ENCODE measurements at places on chromosomes 11 and 22.

GRCh38 chr11:114359342-114359741 lies 41.0 kb downstream of the C11orf71 start:
- no peak for DNase-seq

- no peak for DNase-seq
These were observed 33.9 kb downstream of the TSG101 start for GRCh38 chr11:18492888-18493287.

GRCh38 chr11:124536520-124536919 lies 6.9 kb downstream of the OR8B12 start:
- DNase-seq, result no peak

DNA sequence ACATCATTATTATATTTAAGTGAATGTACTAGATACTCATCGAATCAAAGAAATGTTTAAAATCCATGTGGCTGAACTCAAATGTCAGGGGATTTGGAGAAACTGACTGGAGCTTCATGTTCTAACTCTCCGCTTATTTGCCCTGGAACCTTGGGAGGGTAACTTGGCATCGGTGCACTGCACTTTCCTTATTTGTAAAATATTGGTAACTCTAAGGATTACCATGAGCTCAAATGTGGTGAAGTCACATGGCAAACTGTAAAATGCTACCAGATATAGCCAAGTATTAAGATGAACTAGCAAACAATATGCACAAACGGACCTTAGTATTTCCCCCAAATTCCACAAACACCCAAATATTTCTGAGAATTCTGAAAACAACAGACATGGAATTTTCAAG lies 75.6 kb downstream of the ETS1 start:
- no peak for DNase-seq

GRCh38 chr11:35262056-35262455 lies 123.1 kb downstream of the CD44 start:
- DNase-seq, result no peak

DNA sequence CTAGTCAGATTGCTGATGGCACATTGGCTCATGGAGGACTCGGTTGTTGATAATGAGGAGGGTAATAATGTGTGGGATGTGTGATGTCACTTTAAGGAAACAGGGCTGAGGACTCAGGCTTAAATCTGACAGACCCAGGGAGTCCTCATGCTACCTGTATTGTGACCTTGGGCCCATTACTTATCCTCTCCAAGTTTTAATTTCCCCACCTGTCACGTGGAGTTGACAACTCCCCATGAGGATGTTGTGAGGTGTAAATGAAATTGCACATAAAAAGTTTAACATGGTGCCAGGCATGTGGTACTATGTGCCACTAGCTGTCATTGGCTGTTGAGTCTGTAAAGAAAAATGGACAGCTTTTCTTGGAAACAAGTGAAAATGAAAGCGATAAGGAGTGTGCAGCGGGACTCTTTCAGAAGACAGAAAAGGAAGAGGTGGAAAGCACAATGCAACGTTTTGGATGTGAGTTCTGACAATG lies 15.3 kb downstream of the IL10RA start:
- no peak for DNase-seq

- no peak for DNase-seq
These were observed 56.6 kb downstream of the BID start for GRCh38 chr22:17717708-17718107.

DNA sequence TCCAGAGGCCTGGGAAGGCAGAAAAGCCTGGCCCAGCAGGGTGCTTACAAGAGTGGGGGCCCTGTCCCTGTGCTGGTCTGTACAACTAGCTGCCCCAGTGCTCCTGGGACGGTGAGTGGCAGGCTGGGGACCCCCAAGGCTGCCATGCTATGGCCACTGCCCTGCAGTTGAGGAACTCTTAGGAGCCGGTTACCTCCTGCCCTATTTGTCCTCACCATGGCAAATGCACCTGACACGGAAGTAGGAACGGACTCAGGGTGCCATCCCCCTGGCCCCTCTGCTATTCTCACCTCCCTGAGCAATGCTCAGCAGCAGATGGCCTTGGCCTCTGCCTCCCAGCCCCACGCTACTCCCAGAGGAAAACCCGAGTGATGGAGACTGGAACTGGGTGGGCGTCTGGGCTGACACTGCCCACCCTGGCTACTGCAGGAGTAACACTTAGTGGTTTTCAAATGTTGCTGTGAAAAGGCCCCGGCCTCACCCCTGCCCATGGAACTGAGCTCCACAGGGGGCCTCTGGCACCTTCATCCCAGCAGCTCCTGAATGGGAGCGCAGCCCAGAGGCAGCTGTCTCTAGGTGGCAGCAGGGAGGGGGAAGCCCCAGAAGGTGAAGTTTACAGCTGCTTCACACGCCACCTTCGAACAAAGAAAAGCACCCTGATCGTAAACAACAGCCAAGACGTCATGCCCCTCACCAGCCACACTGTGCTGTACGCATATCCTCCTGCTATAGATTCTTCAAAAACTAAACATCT lies 105.3 kb downstream of the CTTN start:
- DNase-seq, result no peak

- DNase-seq, result no peak
These were observed 47.7 kb downstream of the AMOTL1 start for GRCh38 chr11:94815705-94816344.

- DNase-seq, result no peak
These were observed 381.3 kb upstream of the ANO5 start for GRCh38 chr11:21811572-21811971.

DNA sequence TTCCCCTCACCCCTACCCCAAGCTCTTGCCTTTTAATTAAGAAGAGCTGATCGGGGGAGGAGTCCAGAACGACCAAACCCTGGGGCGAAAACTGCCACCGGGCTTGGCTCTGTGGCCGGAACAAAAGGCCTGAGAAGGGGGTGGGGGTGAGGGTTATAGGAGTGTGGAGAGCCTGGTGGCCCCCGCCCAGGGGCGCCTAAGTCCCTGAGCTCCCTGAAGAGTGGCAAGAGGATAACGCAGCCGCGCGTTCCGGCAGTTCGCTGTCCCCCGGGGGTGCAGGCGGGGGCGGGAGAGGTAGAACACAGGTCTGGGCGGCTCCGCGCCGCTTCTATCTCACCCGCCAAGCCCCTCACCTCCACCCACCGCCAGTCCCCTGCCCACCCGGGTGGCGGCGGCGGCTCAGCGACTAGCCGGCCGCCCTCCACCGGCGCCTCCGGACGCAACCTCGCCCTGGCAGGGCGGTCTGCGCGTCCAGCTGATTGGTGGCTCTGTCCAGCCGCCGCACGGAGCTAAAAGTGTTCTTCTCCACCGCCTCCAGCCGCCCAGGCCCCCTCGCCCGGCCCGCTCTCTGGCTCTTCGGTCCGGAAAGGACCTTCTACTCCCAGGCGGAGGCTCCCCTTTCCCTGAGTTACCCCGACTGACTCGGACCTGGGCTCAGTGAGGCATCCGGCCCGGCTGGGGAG lies 18.7 kb upstream of the BDNF start:
- DNase-seq, result no peak

GRCh38 chr22:40620464-40621046 lies 16.0 kb downstream of the MRTFA start:
- DNase-seq, result no peak

- DNase-seq, result no peak
These were observed 670 bp downstream of the NEFH start for GRCh38 chr22:29480512-29481264.

DNA sequence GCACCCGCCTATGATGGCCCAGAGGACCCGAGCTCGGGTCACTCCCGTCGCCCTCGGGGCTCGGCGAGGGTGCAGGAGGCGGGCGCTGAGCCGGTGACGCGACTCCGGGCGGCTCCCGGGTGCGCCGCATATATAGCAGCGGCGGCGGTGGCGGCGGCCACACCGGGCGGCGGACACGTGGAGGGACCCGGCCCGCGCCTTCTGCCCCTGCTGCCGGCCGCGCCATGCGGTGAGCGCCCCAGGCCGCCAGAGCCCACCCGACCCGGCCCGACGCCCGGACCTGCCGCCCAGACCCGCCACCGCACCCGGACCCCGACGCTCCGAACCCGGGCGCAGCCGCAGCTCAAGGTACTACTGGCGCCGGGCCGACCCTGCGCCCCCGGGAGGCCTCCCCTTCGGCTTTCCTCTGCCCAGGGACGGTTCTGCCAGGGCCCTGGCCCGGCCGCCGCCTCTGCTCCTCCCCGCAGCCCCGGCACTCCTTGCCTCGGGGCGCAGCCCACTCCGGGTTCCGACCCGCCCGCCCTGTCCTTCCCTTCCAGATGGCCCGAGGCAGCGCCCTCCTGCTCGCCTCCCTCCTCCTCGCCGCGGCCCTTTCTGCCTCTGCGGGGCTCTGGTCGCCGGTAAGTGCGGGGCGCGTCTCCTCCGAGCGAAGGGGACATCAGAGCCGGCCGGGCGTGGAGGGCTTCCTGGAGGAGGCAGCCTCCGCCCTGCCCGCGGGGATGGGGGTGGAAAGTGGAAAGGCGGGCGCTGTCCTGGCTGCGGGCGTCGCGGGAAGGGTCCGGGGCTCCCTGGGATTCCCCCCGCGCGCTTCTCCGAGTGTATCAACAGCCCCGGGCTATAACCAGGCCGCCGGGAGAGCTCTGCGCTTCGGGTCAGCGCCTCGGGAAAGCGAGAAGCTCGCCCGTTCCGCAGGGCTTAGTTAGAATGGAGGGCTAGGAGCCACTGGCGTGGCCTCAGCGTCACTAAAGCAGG lies at the start of gene GAL:
GAL (plus strand) TSS at position 160 of the 972 bp plus-strand sequence; CDS start at position 540, 380 bp downstream.
- no peak for DNase-seq

GRCh38 chr11:94402355-94402754 lies 1.1 kb upstream of the GPR83 start:
- DNase-seq, result no peak
